ENCODE measurements at places on chromosomes 1 and 21.
A peak's percentile ranks its signal among the peaks of the same experiment; 100 is the strongest.

GRCh38 chr1:185420588-185421081 lies 103.6 kb upstream of the IVNS1ABP start:
- peak; percentile 75 for DNase-seq

GRCh38 chr1:87673748-87674147 lies 345.1 kb downstream of the LMO4 start:
- DNase-seq = no peak

DNA sequence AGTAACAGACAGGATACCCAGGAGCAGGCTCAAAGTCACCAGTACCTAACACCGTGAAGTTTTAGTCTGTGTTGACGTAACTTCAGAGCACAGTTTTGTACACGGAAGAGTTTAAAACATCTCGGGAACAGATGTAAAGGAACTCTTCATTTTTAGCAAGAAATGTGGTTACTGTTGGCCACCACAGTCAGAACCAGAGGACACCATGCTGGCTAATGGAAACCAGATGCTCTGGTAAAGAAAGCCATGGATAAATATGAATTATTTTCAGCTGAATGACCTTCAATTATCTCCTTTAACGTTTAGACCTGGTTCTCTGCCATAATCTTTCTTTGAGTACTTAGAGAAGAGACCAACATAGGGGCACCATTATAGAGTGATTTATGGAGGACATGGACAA lies 115.9 kb downstream of the NTMT2 start:
- no peak for DNase-seq

GRCh38 chr1:16067127-16067768 lies 6.2 kb downstream of the FAM131C start:
- no peak for DNase-seq

DNA sequence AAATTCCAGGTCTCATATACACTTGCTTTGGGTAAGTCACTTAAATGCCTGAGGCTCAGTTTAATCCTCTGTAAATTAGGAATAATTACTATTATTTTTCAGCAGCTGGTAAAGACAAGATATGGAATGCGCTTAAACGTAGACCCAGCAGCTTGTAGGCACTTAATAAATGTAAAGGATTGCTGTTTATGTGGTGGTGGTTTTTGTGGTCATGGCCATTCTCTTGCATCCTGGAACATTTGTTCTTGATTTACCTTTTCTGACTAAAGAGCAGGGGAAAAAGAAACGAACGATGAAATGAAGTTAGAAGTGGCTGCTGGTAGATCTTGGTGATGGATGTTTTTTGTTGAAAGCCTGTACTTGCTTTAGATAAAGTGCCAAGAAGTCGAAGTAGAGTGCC lies 195.0 kb upstream of the FOXD3 start:
- no peak for DNase-seq

- DNase-seq = no peak
Measured at GRCh38 chr1:24450316-24450715, 34.7 kb downstream of the NIPAL3 start.

GRCh38 chr1:185595835-185596667 lies 138.1 kb upstream of the HMCN1 start:
- DNase-seq = peak; percentile 55

GRCh38 chr21:25313829-25314228 lies 293.5 kb downstream of the MRPL39 start:
- DNase-seq = peak; percentile 16

DNA sequence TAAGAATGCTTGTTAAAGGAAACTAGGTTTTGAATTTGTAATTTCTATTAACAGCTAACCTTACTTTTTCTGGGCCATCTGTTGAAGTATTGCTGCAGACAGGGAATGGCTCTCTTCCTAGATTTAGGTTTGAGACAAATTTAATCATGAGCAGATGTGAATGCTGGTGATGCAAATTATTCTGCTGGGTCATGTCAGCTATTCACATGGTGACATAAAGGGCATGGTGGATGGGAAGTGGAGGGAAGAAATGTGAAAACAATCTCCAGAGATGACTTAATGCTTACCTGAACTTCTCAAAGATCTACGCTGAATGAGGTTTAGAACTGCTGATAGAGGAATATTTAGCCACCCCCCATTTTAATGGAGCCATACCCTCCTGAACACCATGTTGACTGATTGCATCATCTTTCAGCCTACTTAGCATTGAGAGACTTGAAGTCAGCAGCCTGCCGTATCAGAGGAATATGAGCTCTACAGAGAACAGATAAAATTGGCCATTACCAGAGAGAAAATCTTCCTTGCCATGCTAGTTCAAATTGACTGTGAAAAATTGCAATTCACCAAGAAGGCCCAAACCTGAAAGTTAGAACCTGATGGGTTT lies 138.8 kb downstream of the HHAT start:
- DNase-seq = no peak

DNA sequence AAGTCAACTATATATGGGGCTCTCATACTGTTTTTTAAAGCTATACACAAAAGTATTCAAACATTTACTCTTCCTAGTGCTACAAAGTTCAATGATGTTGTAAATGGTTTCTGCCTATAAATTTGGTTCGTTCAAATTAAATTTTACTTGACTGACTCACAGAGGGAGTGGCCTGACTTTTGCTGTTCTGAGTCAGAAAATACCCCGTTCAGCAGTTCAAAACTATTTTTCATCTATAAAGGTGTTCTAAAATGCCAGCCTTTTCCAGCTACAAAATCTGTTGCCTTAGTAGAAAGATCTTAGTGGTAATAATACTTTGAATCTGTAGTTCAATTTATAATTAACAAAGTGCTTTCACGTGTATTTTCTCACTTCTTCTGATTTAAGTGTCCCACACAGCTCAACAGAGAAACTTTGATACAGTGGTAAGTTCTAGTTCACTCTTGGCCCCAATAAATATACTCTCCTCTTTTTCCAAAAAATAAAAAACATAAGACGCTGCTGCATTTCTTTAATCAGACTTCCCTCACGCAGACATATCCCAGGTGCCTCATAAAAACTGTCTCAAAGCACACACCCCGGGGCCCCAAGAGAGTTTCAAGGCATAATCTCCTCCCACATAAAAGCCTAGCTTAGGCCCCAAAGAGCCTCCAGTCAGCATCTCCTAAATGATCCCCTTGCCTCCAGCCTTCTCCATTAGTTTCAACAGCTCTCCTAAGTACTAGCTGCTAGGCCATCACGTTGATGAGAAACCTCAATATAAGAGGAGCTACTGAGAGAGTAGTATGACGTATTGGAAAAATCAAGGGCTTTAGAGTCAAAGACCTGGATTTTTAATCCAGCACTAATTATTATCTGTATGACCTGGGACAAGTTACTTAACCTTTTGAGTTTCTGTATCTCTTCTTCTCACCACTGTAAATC lies 3.2 kb downstream of the PTP4A2 start:
- DNase-seq = peak; percentile 88

GRCh38 chr21:34528131-34528561 lies 16.1 kb upstream of the KCNE1 start:
- DNase-seq = no peak

DNA sequence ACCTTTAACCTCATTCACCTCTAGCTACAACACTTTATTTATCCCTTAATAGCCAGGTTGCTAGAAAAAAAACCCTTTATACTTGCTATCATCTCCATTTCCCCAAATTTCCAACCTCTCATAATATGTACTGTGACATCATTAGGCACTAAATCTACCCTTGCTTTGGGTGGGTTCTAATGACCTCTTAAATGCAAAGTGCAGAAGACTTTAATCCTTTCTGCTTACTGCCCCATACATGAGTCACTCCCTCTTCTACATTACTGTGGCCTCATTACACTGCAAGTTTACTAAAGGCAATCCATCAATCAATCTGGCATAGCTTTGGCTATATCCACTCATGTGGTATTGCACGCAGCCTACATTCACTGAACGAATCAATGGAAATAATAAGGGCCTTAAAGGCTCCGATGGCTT lies 353.3 kb downstream of the SMYD3 start:
- peak; percentile 15 for DNase-seq

DNA sequence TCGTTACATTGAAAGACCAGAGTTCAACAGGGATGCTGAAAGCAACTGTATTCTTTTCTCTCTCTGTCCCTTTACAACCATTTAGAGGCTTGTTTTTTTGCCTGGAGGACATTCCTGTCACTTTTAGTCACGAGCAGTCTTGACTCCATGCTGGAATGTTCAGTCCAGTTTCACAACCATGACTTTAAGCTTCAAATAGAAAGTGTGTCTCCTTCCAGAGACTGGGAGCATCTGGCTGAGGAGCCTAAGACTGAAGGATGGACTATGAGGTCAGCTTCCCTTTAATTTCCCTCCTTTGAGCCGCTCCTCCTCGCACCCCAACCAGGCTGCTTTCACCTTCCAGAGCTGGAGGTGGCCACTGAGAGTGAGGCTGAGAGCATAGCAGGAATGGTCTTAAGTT lies 10.5 kb upstream of the RYR2 start:
- DNase-seq = no peak

DNA sequence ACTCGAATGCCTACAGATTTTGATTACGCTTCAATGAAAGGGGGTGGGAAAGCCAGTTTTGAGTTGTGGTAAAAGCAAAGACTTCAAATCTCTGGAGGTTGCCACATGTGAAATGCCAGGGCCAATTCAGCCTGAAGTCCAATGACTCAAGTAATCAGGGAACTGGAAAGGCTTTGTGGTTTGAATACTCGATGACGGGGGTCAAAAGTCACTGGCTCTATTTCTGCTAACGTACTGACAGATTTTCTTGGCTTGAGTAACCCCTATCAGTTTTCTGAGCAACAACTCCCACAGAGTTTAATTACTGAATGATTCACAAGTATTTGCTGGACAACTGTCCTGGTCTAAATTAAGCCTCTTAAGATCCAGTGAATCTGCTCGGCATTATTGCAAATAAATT lies 152.2 kb downstream of the SIPA1L2 start:
- DNase-seq = peak; percentile 21

DNA sequence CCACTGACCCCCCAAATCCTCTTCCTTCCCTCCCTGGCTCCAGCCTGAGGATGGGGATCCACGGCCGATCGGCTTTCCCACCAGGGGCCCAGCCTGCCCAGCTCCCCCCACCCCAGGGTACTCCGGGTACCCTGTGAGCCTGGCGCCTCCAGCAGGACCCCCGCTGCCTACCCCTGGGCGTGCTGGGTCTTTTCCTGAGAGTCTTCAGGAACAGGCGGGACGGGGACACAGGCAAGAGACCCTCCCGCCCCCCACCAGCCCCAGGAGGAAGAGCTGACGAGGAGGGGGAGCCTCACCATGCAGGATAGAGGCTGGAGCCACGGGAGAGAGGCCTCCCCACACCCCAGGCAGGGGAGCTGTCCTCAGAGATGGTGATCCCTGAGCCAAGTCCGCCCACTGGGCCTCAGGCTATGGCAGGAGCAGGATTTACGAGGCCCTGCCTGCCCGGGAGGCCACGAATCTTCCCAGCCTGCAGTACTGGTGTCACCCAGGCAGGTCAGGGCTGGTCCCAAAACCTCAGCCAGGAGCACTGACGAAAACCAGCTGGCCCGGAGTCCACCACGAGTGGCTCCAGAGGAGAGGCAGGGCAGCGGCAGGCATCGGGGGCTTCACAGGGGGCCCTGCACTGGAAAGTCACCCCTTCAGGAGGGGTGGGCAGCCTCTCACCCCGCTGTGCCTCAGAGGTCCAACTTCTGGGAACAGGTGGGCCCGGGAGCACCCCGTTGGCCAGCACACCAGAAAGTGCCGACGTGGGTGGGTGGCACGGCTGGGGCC lies 58.0 kb downstream of the MEGF6 start:
- DNase-seq = no peak

- DNase-seq = no peak
Measured at GRCh38 chr1:39386997-39387396, 104.4 kb upstream of the BMP8A start.

- no peak for DNase-seq
Measured at GRCh38 chr1:207965392-207966387, 54.8 kb upstream of the CD34 start.

- DNase-seq = no peak
Measured at GRCh38 chr1:41835485-41835884, 83.2 kb downstream of the HIVEP3 start.

DNA sequence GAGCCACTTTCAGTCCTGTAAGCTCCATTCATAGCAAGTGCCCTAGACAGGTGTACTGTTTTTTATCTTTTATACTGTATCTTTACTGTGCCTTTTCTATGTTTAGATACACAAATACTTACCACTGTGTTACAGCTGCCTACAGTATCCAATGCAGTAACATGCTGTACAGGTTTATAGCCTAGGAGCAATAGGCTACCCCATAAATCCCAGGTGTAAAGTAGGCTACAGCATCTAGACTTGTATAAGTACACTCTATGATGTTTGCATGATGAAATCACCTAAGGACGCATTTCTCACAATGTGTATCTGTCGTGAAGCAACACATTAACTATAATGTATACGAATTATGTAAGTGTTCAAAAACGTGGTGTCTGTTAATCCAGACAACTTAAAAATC lies 10.7 kb downstream of the HLCS start:
- DNase-seq = no peak

DNA sequence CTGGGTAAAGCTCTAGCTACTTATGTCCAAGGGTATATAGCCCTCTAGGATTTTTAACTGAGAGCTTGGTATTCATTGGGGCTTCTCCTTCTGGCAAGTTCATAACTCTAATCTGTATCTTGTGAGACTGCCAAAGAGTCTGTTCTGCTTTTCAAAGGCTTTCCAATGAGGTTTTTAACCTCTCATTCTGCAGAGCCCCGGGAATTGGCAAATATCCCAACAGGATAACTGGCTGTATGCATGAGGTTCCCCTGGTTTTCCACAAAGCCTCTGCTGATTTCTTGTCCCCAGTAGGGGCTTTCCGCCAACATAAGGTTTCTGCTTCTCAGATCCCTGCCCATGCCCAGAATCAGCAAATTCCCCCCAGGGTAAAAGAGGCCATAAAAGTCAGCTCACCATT lies 40.9 kb downstream of the RPL5 start:
- DNase-seq = no peak

DNA sequence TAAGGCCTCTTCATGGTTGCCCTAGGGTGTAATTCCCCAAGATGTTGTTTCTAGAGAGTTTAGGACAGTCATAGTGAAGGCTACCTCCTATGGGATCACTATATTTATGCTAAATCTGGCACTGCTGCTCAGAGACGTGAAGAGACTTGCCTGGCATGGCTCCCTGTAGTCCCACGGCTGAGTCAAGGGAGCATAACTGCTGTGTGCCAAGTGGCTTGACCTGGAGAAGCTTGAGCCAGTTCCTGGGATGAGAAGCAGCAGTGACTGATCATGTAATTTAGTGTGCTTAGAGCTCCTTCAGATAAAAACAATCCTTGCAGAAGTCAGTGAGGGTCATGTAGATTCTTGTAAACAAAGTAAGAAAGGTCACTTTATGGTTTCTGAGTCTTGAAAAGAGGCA lies 68.9 kb upstream of the TSPAN2 start:
- DNase-seq = no peak

- DNase-seq = peak; percentile 25
Measured at GRCh38 chr1:47184090-47184821, 5.6 kb downstream of the PDZK1IP1 start.

- DNase-seq = no peak
Measured at GRCh38 chr1:97791251-97791650, 129.6 kb downstream of the DPYD start.

DNA sequence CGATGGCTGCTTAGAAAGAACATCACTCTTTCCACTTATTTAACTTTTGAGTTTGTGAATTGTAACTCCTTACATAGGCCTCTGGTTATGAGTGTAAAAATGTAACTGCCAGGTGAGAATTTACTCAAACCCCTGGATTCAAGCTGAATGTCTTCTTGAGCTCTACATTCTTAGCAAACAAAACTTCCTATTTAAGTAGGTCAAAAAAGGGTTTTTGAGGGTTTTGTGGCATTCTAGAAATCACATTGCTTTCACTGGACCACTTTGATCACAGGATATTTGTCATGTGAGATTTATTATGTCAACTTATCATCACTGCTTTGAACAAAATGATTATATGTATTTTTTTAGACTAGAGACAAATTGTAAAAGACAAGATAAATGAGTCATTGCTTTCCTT lies 5.7 kb downstream of the IL23R start:
- DNase-seq = no peak

- no peak for DNase-seq
Measured at GRCh38 chr1:204170494-204171155, 4.5 kb upstream of the REN start.
